NCI-H2081 (cell line): ENCODE measurements at places on chromosomes 7 and 10.

DNA sequence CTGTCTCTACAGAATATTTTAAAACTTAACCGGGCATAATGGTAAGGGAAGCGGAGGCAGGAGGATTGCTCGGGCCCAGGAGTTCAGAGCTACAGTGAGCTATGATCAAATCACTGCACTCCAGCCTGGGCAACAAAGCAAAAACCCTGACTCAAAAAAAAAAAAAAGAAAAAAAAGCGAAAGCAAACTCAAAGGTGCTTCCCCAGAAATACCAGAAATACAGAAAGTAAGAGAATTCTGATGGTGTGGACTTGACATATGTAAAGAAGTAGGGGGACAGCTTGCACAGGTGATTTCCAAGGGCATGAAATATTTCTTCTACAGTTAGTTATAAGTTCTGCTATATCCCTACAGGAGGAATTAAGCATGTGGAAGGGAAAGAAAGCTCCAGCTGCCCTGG, 69.7 kb upstream of the APBB1IP start:
- no peak for DNase-seq

DNA sequence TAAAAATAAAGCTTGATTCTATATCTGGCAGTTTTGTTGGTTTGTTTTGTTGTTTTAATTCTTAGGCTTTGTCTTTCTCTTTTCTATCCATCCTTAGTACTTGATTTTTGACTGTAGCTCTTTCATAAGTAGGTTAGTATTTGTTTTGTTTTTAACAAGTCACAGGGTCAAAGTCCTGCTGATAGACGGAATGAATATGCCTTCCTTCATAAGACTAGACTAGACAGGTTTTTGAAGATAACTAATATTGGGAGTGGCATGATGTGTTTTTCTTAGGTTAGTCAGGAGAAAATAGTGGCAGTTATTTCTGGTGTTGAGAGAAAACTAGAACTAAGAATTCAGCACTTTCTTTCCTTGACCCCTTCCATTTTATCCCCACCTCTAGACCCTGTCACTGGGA, 50.4 kb downstream of the CASD1 start:
- DNase-seq = no peak

DNA sequence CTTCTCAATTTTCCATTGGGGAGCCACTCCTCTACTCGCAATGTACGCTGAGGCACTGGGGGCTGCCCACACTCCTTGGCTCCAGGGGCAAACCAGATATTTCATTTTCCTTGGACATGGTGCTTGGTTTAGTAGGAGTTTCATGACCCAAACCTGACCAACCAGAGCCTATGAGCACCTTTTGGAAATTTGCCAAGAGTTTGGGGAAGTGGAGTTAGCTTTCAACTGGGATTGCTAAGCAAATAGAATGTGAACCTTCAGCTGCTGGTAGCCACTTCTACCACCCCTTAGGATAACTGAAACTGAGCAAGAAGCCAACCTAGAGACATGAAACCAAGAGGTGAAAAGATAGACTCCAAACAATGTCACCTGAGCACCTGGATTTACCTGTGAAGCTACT, 74.9 kb upstream of the COL13A1 start:
- DNase-seq = no peak

DNA sequence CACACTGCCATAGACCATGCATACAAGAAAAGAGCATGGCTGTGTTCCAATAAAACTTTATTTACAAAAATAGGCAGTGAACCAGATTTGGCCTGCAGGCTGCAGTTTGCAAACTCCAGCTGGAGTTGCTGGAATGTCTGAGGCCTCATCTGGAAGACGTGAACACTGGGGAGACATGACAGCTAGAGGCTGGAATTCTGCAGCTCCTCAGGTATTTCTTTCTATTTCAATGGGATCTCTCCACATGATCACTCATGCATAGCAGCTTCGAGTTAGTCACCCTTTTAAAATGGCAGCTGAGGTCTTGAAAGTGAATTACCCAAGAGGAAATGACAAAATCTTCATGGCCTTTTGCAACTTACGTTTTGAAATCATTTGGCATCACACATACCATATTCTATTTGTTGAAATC, 52.6 kb upstream of the BET1 start:
- DNase-seq = no peak
